Lower leg skin (tissue), 4 donors: ENCODE measurements at places on chromosomes 1 and 21.

DNA sequence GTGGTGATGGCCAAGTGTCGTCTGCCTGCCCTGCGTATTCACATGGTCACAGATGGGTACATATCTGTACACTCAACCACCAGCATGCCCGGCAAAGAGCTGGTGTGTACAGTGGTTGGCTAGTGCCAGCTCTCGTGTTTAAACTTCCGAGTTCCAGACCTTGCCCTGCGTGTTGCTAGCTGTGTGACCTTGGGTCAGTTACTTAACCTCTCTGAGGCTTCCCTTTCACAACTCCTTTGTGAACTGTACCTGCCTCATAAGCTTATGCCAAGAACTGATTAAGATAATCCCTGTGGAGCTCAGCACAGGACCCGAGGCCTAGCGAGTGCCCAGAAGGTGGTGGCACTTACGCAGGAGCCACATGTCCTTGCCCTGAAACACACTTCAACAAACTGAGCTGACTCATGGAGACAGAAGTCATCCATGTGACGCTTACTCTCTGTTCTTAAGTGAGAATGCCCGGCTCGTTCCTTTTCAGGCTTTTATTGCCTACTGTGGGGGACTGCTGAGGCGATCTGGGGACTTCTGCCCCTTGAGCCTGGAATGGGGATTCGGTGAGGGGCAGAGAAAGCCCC, 55.4 kb downstream of the ALPL start:
- DNase-seq: no peak

GRCh38 chr1:101216623-101217022, 20.2 kb upstream of the S1PR1 start:
- DNase-seq: no peak

- DNase-seq: no peak
Measured at GRCh38 chr1:244614113-244614836, 38.7 kb upstream of the DESI2 start.

- no peak for DNase-seq
Measured at GRCh38 chr1:54975356-54976108, 4.9 kb upstream of the TMEM61 start.

- no peak for DNase-seq
Measured at GRCh38 chr1:245999697-246000637, 507.1 kb downstream of the SMYD3 start.

DNA sequence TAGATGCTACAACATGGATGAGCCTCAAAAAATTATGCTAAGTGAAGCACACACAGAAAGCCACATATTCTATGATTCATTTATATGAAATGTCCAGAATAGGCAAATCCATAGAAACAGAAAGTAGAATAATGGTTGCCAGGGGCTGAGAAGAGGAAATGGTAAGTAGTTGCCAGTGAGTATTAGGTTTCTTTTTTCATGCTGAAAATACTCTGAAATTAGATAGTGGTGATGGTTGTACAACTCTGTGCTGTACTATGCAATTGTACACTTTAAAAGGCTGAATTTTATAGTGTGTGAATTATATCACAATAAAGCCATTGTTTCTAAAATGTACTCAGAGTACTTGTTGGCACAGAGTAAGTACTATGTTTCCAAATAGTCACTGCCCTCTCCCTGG, 15.5 kb upstream of the GFI1 start:
- no peak for DNase-seq

DNA sequence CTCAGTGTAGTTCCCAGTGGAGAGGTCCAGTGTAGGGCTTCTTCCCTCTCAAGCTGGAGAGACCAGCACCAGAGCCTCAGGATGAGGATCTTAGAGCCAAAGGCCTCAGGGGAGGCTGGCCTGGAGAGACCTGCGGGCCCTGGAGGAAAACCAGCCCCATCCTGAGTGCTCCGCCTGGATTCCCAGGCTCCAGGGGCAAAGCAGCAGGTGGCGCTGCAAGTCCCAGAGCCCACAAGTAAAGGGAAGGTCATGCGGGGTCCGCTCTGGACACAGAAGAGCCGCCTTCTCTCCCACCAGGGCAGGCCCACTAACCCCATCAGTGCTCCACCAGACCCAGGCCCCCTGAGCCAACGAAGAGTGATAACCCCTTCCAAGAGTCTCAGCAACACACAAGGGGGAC, 22.7 kb downstream of the PGBD5 start:
- DNase-seq: peak; percentile 67

- DNase-seq: no peak
Measured at GRCh38 chr1:22216210-22216883, 73.5 kb upstream of the WNT4 start.

DNA sequence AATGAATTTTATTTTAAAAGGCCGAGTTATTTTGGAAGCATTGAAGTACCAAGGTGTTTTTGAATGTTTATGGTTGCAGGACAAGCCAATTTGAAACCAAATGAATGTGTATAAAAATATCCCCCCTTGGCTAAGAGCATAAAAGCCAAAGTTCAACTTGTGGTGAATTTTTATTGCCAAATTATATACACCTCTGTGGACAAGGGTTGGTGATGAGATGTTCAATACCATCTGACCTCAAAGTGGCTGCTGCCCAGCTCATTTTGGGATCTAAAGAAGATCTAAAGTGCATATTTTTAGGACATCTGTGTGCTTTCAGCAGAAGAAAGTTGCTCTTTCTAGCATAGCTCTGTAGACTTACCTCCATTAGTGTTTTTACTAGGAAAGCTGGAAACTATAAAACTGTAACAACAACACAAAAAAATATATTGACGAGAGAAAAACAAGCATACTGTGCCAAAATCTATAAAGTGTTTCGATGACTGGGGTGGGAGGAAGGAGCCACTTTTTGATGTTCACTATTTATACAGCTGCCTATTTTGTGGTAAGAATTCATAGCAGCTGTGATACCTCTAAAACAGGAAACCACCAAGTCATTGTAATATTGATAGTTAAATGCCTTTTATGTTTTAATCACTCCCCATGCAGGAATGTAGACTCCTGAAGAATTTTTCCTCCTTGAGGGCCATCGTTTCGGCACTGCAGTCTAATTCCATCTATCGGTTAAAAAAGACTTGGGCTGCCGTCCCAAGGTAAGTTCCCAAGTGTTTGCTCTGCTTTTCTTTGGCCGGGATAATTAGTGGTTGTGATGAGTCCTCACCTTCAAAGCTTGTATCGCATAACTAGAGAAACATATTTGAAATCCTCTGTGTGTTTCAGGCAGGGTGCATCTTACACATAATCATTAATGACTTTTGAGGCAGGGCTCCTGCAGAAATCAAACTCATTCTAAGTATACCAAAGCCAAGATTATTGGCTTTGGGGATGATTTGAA, 83.2 kb downstream of the RGL1 start:
- no peak for DNase-seq
